ENCODE measurements at places on chromosomes 12 and 14.

DNA sequence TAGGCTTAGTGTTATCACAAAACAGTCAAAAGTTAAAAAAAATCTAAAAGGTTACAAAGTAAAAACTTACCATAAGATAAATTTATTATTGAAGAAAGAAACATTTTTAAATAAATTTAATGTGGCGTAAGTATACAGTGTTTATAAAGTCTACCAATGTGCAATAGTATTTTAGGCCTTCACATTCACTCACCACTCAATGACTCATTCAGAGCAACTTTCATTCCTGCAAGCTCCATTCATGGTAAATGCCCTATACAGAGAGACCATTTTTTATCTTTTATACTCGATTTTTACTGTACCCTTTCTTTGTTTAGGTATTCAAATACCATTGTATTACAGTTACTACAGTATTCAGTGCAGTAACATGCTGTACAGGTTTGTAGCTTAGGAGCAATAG lies 124.5 kb downstream of the ANO4 start:
- no peaks in the 10 kb centered on the region for H3K36me3 ChIP-seq
- H3K27me3 ChIP-seq, result no peaks in the 10 kb centered on the region
- H3K4me3 ChIP-seq, result no peak overlapping the region
- no peak for DNase-seq
- no peak overlapping the region for H3K27ac ChIP-seq

- H3K36me3 ChIP-seq, result peaks cover 18% of the 10 kb centered on the region
- no peak overlapping the region for H3K4me3 ChIP-seq
- peaks cover 49% of the 10 kb centered on the region for H3K4me1 ChIP-seq
- no peak for DNase-seq
- H3K27ac ChIP-seq, result no peak overlapping the region
- H3K27me3 ChIP-seq, result no peaks in the 10 kb centered on the region
These were observed 24.3 kb upstream of the SLC38A2 start for GRCh38 chr12:46396826-46397225.

DNA sequence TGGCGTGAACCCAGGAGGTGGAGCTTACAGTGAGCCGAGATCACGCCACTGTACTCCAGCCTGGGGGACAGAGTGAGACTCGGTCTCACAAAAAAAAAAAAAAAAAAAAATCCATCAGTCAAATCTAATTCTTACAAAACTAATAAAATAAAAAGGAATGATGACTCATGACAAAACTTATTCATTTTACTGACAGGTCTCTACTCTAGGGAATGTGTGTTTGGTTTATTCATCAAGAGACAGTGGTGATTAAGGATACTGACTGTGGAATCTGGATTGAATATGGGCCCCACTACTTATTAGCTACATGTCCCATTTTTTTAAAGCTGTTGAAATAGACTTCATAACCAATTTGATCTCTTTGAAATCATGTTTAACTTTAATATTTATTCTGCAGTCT lies 29.3 kb upstream of the GAS2L3 start:
- no peaks in the 10 kb centered on the region for H3K4me1 ChIP-seq
- H3K27me3 ChIP-seq, result peaks cover 24% of the 10 kb centered on the region
- H3K36me3 ChIP-seq, result no peaks in the 10 kb centered on the region
- DNase-seq, result no peak
- no peak overlapping the region for H3K4me3 ChIP-seq

DNA sequence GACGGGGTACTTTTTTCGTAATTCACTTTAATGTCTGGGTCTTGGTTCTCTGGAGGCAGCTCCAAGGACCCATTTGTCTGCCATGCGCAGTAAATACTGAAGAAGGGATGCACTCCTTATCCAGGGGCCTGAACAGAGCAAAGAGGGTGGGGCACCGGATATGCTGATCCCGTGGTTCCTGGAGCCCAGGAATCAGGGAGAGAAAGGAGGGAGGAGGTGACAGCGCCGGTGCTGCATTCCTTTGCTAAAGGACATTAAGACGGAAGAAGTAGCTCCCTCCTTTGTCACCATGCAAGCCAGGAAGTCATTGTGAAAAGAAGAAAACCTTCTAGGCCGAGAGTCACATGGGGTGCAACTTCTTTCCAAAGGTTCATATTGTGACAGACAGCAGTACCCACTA lies 1057.7 kb downstream of the VRK1 start:
- no peaks in the 10 kb centered on the region for H3K36me3 ChIP-seq
- H3K4me1 ChIP-seq, result no peaks in the 10 kb centered on the region
- DNase-seq, result no peak

DNA sequence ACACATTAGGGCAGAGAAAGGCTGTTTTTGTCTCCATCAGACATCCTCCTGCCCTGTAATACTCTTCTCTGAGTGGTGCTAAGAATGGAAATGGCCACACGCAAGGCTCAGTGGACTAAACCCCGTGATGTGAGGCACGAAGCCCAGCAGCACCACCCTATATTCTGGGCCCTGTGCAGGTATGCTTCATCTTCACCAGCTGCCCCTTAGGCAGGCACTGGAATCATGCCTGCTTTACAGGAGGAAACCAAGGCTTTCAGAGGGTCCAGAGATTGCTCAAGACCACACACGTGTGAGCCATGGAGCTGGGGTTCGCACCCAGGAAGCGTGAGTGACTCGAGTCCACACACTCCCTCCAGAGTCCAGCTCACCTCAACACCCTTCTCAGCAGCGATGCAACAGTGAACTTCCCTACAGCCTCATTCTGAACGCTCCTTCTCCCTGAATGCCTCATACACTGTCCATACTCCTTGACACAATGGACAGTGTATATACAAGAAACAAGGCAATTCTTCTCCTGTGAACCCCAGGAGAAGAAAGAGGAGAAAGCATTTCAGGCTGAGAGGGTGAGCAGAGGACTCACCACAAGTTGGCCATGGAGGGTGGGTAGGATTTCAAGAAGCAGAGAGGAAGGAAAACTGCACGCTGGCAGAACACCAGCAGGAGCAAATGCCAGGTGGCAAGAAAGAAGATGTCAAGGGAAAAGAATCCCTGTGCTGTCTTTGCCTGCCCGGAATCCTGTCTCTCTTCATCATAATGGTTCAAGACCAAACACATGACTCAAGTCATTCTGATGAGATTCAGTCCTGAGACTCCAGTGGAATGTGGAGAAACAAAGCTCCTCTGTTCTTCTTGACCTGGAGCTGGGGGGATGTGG lies 39.1 kb downstream of the NT5DC3 start:
- peak overlapping the region; percentile 15 for H3K27ac ChIP-seq
- H3K4me3 ChIP-seq, result no peak overlapping the region
- H3K27me3 ChIP-seq, result no peaks in the 10 kb centered on the region

DNA sequence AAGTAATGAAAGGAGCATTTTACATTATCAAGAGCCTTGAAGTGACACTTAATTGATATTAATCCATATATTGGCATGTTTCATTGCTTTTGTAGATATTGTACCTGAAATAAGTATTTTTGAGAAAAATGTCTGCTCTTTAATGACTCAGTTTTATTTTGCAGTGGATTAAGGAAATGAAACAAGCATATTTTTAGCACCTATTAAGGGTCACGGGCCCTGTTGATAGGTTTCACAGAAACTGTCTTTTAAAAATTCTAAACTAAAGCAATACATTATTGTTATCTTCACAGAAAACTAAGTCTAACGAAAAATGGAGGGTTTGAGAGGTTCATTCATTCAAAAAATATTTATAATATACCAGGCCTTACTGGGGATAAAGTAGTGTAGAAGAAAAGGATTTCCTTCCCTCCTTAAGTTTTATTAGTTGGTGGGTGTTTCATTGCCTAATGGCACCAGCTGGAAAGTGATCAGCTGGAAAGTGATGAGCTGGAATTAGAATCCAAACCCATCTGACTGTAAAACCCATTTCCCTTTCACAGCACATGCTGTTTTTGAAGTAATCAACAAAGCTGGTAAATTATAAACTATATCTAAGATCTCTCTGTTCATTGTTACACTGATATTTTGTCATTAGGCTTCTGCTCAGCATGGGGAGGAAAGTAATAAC lies 54.2 kb downstream of the PTPRQ start:
- no peaks in the 10 kb centered on the region for H3K36me3 ChIP-seq
- DNase-seq, result no peak
- H3K27me3 ChIP-seq, result no peaks in the 10 kb centered on the region
- H3K4me3 ChIP-seq, result no peak overlapping the region
- no peaks in the 10 kb centered on the region for H3K4me1 ChIP-seq

DNA sequence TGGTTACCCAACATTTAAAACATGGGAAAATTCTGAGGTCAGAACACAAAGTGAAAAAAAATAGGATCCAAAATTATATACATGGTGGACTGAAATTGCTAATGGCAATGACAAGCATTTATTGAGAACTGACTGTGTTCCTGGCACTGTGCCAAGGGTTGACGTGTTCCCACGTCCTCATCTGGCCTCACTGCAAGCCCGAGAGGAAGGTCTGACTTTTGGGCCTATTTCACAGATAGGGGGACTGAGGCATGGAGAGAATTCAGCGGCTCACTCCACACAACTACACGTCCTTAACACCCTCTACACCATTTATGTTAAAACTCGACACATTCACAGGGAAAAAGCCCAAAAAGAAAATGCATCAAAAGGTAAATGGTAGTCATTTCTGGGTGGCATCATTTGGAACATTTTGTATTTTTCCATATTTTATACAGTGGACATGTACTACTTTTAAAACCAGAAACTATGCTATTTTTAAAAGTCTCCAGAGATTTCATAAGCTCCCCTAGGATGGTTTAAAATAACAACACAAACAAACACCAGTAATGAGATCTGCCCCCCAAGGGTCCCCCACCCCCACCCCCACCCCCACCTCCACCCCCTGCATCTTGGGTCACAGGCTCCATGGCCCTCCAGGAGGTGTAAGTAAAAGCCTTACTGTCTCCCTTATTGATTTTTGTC lies 27.7 kb downstream of the CLMN start:
- H3K4me1 ChIP-seq, result peaks cover 17% of the 10 kb centered on the region
- H3K36me3 ChIP-seq, result no peaks in the 10 kb centered on the region
- H3K27ac ChIP-seq, result no peak overlapping the region
- no peak for DNase-seq
- no peak overlapping the region for H3K4me3 ChIP-seq

DNA sequence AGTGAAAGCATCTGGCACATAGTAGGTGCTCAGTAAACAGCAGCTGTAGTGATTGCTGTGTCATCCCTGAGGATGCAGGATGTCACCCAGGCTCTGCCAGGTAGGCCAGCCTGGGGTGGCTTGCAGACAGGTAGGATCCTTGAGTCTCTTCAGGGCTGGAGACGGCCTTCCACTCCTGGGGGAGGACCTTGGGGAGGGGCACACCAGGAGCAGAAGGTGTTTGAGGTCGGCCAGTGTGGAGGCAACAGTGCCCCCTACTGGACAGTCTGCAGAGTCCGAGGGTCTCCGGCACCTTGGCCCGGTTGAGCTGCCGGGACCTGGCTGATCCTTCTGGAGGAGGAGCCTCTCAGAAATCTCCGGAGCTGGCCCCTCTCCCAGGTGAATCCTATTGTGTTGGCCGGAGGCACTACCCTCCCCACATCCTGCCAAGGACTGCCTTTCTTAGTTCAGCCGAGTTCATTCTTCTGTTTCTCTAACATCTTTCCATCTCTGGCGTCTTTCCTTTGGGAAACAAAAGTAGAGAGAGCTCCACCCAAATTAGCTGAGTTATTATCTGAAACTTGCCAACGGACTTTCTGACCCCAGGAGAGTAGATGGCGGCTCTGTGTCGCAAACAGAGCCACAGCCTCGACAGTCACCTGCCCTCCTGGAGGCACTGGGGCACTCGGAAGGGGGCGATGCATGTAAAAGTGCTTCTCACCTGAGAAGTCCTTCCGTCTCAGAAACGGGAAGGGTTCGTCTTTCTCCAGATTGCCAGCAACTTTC lies 41.8 kb upstream of the CLMN start:
- H3K27me3 ChIP-seq, result peaks cover 49% of the 10 kb centered on the region
- DNase-seq, result no peak

DNA sequence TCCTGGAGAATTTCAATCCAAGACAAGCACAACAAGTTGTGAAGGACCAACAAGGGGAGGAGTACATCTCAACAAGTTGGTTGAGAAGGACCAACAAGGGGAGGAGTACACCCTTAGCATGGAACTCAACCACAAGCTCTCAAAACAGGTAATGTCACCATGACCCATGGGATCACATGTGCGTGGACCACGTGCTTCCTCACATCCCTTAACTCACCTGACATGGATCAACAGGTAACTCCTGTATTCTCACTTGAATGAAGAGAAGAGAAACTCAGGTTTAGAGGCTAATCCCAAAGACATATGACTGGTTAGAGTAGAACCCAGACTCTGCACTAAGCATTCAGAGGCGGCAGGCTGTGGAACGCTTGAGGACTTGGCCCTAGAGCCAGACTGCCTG lies 6.2 kb downstream of the CRACR2A start:
- no peak overlapping the region for H3K27ac ChIP-seq
- no peaks in the 10 kb centered on the region for H3K4me1 ChIP-seq
- peaks cover 16% of the 10 kb centered on the region for H3K27me3 ChIP-seq
- DNase-seq, result peak; percentile 34

DNA sequence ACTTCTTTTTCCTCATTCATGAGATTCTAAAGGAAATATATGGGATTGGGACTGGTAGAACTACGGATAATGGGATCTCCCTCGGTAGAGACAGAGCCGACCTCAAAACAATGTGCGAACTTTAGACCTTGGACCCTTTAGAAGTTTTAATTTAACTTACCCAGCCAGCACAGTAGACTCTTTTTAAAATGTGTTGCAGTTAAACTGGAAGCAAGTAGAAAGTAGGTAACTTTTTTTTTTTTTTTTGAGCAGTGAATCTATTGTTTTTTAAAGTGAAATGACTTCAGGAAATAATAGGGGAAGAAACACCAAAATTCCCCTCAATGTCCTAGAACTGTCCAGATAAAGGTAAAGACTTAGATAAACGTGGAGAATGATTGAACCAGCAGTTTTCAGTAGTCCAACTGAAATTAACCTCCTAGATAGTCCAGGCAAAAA lies 1.1 kb upstream of the ATXN2 start:
- H3K36me3 ChIP-seq, result no peaks in the 10 kb centered on the region
- peaks cover 25% of the 10 kb centered on the region for H3K4me1 ChIP-seq
- H3K27ac ChIP-seq, result peak overlapping the region; percentile 79
- H3K4me3 ChIP-seq, result peak overlapping the region; percentile 81

- no peaks in the 10 kb centered on the region for H3K4me1 ChIP-seq
- no peak for DNase-seq
- no peak overlapping the region for H3K27ac ChIP-seq
- peaks cover 17% of the 10 kb centered on the region for H3K27me3 ChIP-seq
- H3K4me3 ChIP-seq, result no peak overlapping the region
These were observed 325.9 kb downstream of the ADAMTS20 start for GRCh38 chr12:43226151-43226550.

DNA sequence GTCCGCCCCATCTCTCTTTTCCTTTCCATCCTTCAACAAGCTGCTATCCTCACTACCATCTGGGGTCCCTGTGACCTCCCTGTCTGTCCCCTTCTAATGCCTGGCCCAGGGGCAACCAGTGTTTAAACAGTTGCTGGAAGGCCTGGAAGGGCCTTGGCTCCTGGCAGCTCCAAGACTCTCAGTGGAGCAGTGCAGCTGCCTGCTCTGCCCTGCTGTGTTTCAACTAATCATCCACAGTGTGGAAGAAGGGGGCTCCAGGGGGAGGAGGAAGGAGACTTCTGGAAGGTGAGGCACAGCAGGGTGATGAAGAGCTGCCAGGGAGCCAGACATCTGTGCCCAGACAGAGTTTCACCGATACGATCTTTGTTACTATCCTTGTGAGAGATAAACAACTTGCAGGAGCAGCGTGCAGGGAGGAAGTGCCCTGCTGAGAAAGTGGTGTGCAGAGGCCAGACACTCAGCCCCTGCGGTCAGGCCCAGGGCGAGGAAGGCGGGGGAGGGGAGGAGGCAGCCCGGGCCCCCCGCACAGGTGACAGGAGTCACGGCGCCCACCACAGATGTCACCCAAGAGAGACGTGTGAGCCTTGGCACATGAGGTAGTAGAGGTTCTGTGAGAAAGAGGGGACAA lies 1061.8 kb downstream of the BCL11B start:
- no peaks in the 10 kb centered on the region for H3K36me3 ChIP-seq
- no peaks in the 10 kb centered on the region for H3K4me1 ChIP-seq
- no peaks in the 10 kb centered on the region for H3K27me3 ChIP-seq
- no peak for DNase-seq
- no peak overlapping the region for H3K4me3 ChIP-seq
- no peak overlapping the region for H3K27ac ChIP-seq

Data from osteocyte (in vitro differentiated cells).